ENCODE measurements at places on chromosomes 11 and 22. TPM values are rescaled to one million over a fixed set of nuclear protein-coding genes. Genes with fewer than 3 reads are reported as not detected.

SAA2 gene
- not detected for total RNA-seq

P2RY6 gene
- total RNA-seq, result 0.29 TPM

MMP12 gene
- not detected for total RNA-seq

OR8D1 gene
- total RNA-seq, result not detected

WNT11 gene
- 0.66 TPM for total RNA-seq

FOLH1 gene
- total RNA-seq, result not detected

TCN1 gene
- not detected for total RNA-seq

RIC3 gene
- total RNA-seq, result not detected

GPR83 gene
- 0.10 TPM for total RNA-seq

DNA sequence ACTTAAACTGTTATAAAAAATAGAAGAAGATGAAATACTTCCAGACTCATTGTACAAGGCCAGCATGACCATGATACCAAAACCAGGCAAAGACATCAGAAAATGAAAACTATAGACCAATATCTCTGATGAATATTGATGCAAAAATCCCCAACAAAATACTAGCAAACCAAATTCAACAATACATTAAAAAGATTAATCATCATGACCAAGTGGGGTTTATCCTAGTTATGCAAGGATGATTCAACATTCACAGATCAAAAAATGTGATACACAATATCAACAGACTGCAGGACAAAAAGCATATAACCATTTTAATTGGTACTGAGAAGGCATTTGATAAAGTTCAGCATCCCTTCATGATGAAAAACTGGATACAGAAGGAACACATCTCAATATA lies 824.5 kb upstream of the RAG2 start:
- DNase-seq, result no peak
- no peak overlapping the region for H3K4me3 ChIP-seq
- H3K27ac ChIP-seq, result no peak overlapping the region
- no peaks in the 10 kb centered on the region for H3K27me3 ChIP-seq

GRCh38 chr22:43308060-43308830 lies 34.9 kb downstream of the SCUBE1 start:
- H3K27me3 ChIP-seq, result peaks cover 65% of the 10 kb centered on the region
- no peaks in the 10 kb centered on the region for H3K4me1 ChIP-seq
- no peak for DNase-seq

DNA sequence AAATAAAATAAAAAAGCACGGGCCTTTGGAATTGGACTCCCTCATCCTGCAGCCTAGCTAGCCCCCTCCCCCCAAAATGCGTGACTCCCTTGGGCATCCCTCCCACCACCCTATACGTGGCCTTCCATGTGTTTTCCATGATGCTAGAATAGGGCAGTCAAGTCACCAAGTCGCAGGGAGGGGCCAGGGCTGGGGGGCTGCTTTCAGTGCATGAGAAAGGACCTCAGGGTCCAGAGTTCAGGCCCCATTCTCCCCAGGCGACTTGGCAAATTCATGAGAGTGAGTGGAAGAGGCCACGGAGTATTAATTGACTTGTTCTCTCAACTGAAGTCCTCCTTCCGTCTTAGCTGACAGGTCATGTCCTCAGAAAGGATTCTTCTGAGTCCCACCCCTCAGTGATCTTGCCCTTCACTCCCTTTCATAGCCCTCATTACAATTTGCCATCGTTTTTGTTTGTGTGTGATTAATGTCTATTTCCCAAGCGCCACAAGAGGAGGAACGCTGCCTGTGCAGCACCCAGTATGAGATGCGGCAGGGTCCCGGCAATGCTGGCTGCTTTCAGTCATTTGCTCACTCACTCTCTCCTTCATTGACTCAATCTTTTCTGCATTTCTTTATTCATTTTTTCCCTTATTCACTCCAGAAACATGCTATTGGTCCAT lies 17.4 kb downstream of the LRRC32 start:
- no peak overlapping the region for H3K4me3 ChIP-seq
- peaks cover 20% of the 10 kb centered on the region for H3K27me3 ChIP-seq

GRCh38 chr22:46115755-46116490 lies 34.4 kb upstream of the PPARA start:
- no peak for DNase-seq
- H3K4me1 ChIP-seq, result peaks cover 26% of the 10 kb centered on the region
- H3K27me3 ChIP-seq, result peaks cover 2% of the 10 kb centered on the region
- H3K4me3 ChIP-seq, result no peak overlapping the region
- H3K36me3 ChIP-seq, result no peaks in the 10 kb centered on the region
- no peak overlapping the region for H3K27ac ChIP-seq

GRCh38 chr11:63737718-63738117 lies 30.9 kb downstream of the ZFTA start:
- peak; percentile 56 for DNase-seq
- peak overlapping the region; percentile 18 for H3K27ac ChIP-seq
- H3K4me3 ChIP-seq, result no peak overlapping the region
- peaks cover 20% of the 10 kb centered on the region for H3K4me1 ChIP-seq

DNA sequence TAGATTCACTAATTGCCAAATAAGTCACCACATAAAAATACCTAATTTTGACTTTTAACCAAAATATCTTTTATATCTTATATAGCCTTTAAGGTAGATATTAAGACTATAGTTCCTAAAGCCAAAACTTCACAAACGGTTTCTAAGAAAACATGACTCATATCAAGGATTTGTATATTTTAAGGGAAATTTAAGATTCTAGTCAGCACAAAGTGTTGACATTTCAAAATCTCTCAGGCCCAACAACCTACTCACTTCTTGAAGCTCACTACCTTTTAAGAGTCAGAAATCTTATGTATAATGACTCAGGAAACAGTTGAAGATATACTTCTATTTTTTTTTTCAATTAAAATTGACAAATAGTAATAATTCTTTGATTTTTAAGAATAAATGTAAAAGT lies 221.9 kb downstream of the SBF2 start:
- H3K4me3 ChIP-seq, result no peak overlapping the region
- no peak overlapping the region for H3K27ac ChIP-seq
- no peak for DNase-seq
- H3K27me3 ChIP-seq, result no peaks in the 10 kb centered on the region
- H3K36me3 ChIP-seq, result no peaks in the 10 kb centered on the region
- H3K4me1 ChIP-seq, result no peaks in the 10 kb centered on the region

- H3K27me3 ChIP-seq, result no peaks in the 10 kb centered on the region
- DNase-seq, result no peak
- H3K27ac ChIP-seq, result no peak within 1 kb of the TSS
- H3K4me3 ChIP-seq, result no peak within 1 kb of the TSS
- peaks cover 33% of the 10 kb centered on the region for H3K4me1 ChIP-seq
These were observed at the start of gene TMPRSS4 for GRCh38 chr11:118076754-118077281. TSS of gene TMPRSS4 (plus strand) at chr11:118077078. CDS start at chr11:118077303, 225 bp downstream.
